WERI-Rb-1 (cell line): ENCODE measurements at places on chromosomes 1 and 21.

GRCh38 chr1:226438007-226438406, 30.1 kb upstream of the PARP1 start:
- no peak for DNase-seq

DNA sequence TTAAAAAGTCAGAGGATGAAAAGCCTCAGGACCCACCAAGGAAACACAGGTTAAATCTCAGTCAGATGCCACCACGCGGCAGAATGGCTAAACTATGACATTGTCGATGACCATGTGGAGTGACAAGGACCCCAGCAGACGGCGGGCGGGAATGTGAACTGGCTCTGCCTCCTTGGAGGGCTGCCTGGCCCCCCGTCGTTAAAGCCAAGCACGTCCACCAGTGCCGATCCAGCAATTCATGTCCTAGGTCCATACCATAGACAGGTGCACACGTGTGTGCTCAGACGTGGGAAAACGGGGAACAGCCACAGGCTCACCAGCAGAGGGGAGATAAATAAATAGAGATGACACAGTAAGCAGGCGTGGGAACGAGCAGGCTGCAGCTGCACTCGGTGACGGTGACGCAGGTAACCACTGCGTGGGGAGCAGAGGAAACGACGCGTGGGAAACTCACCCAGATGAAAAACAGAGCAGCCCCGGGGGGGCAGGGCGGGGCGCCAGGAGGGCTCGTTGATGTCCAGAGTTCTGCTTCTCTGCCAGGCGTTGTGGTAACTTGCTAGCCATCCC, 28.3 kb upstream of the PCBP3 start:
- no peak for DNase-seq

- DNase-seq: no peak
Observed at GRCh38 chr1:27086026-27086425, 68.9 kb downstream of the SLC9A1 start.

DNA sequence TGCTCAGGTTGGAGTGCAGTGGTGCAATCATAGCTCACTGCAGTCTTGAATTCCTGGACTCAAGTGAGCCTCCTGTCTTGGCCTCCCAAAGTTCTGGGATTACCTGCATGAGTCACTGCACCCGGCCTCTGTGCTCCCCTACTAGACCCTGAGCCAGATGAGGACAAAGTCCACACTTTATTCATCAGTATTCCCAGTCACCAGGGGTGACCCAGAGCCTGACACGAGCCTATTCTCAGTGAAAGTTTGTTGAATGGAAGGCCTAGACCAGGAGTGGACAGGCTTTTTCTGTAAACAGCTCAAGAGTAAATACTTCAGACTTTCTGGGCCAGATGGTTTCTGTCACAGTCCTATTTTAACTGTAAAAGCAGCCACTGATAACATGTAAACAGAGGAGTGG, 68.2 kb downstream of the MAB21L3 start:
- DNase-seq: no peak

DNA sequence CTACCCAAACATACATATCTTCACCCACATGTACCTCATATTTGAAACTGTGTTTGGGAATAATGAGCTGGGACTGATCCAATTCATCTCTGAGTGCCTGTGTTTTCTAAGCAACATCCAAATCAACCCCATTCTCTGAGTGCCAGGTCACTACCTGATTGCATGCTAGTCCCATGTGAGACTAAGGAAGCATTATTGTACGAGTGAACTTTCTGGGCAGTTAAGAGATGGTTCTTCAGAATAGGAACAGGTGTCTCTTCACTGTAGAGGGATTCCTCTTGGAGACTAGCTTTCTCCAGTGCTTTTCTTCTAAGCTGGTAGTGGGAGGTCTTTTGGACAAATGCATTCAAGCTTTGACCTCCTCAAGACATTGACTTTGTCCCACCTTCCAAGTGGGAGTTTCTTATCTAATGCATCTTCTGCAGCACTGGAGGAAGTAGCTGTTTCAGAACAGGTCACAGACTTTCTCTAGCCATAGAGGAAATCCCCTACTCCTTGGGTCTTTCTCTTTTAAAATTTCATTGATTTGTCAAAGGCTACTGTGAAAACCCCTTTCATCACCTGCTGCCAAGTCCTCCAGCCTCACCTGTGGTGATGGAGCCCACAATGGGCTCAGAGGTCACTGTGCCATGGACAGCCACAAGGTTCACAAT, 172.0 kb upstream of the KIAA0040 start:
- no peak for DNase-seq
